T-helper 17 cell (primary cell): ENCODE measurements at places on chromosomes 12 and 14.

DNA sequence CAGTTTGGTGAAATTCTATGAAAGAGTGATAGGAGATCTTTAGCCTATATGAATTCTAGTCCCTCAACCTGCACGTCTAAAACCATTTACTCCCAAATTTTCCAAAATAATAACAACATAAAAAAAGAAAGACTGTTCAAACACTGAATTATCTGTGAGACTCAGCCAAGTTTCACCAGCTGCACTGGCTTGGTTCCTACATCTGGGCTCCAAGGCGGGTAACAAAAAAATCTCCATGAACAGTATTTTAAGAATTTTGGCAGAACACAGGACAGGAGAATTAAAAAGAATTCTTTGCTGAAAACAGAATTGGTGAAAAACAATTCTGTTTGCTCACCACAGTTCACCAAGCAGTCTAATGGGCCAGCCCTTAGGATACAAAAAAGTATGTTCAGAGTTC is 536.8 kb upstream of the ATP2B1 start:
- DNase-seq: no peak

GRCh38 chr14:56687123-56687522 is 107.5 kb downstream of the TMEM260 start:
- DNase-seq: no peak

DNA sequence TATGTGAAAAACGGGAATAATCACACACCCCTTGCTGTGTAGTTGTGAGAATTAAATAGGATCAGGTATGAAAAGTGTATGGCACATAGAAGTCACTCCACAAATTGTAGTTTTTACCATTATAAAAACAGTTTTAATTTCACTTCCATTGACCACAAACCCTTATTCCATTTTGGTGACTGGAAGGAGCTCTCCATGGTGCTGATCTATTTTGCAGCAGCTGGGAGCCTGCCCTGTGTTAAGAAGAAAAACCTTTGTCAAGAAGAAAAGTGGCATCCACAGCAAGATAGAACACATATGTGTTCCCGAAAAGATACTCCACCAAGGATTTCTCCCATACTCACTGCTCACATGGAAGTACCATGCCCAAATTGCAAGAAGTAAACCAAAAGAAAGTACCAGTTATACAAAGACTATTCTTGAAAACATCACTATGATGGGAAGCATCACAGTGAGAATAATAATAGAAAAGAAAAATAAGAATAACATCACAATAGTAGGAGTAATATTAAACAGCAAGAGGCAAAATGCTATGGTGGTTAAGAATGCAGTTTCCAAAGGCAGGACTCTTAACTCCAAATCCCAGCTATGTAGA is 58.7 kb downstream of the TUNAR start:
- no peak for DNase-seq

- no peak for DNase-seq
Observed at GRCh38 chr12:43287706-43288383, 264.2 kb downstream of the ADAMTS20 start.

GRCh38 chr14:80059041-80059440 is 152.3 kb downstream of the DIO2 start:
- DNase-seq: no peak

DNA sequence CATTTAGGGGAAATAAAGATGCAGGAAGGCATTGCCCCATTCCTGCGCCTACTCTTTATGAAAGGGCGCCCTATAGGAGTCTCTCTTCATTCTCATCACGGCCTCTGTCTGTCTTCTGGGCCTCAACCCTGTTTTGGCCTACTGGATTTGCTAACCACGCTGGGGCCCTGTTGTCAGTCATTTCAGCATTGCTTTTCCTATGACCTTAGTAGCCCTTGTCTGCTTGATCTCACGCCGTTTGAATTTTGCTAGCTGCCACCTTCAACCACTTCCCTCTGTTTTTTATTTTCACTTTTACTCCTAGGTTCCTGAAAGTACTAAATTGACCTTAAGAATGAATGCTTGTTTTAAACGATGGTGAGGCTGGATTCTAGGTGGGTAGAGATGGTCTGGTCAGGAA is 139.0 kb downstream of the SYNE2 start:
- DNase-seq: no peak
